Activated CD4-positive, alpha-beta T cell treated with anti-CD3 and anti-CD28 coated beads for 48 hours (primary cell): ENCODE measurements at places on chromosomes 5 and 9.

DNA sequence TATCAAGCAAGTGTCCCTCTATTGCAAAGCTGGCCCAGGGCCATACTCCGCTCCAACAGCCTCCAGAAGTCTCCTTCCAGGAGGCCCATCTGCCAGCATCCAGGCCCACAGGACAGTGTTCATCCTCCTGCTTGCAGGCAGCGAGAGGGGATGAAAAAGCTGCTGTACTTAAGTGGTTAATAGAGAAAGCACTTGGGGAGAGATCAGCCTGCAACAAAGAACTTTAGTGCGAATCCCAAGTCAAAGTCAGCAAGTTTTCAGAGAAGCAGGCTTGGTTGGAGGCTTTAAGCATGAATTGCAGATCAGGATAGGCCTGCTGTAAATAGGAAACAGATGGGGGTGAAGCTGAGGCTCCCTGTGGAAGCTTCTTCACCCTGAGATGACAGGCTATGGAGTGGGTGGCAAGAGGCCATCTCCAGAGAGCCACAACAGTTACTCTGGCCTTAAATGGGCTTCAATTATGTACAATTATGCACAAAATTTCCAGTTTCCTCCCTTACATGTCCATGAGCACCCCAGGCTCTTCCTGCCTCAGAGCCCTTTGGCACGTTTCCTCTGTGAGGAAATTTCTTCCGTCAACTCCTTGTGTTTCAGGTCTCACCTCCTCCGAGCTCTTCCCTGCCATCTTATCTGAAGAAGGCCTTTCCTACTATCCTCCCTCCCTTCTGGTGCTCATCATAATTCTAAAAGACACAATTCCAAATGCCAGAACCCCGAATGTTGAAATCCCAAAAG, 98.0 kb upstream of the NR3C1 start:
- no peak for DNase-seq

- no peak for DNase-seq
Observed at GRCh38 chr5:80318212-80318611, 1.6 kb upstream of the SPZ1 start.

- no peak for DNase-seq
Observed at GRCh38 chr9:6433410-6433809, 20.4 kb downstream of the UHRF2 start.

GRCh38 chr9:92378865-92379560, 25.4 kb downstream of the OGN start:
- no peak for DNase-seq

DNA sequence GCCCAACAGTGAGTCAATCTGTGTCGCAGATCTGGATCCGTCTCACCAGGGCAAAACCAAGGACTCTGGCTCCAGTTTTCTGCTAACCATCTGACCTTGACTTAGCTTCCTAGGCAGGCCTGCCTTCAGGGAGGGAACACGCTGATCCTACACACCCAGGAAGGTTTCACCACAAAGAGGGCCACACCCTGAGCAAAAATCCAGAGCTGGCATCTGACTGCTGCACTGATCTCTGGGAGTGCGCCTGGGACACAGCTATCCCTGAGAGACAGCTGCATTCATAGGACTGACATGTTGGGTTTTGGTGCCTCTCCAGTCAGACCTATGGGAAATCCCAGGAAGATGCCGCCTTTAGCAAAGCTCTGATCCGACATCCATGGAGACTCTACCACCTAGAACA, 47.5 kb downstream of the CDK5RAP2 start:
- no peak for DNase-seq

- no peak for DNase-seq
Observed at GRCh38 chr9:84070590-84070989, 90.0 kb downstream of the RMI1 start.

DNA sequence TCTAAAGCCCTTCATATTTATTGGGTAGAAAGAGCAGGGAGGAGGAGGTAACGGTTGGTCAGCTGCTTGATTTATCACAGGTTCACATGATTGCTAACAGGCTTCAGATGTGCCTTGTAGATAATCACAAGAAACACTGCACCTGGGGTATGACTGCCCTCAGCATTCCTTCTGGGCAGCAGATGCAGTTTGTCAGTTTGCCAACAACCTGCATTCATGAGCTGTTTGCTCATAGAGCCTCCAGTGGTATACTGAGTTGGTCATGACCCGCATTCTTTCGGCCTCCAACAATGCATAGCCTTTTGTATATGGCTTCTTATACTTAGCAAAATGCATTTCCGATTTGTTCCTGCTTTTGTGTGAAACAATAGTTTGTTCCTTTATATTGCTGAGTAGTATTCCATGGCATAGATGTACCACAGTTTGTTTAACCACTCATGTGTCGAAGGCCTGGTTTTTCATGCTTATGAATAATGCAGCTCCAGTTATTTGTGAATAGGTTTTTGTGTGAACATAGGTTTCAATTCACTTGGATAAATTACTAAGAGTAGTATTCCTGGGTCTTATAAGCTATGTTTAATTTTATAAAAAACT, 83.6 kb downstream of the ARHGEF28 start:
- DNase-seq, result no peak

DNA sequence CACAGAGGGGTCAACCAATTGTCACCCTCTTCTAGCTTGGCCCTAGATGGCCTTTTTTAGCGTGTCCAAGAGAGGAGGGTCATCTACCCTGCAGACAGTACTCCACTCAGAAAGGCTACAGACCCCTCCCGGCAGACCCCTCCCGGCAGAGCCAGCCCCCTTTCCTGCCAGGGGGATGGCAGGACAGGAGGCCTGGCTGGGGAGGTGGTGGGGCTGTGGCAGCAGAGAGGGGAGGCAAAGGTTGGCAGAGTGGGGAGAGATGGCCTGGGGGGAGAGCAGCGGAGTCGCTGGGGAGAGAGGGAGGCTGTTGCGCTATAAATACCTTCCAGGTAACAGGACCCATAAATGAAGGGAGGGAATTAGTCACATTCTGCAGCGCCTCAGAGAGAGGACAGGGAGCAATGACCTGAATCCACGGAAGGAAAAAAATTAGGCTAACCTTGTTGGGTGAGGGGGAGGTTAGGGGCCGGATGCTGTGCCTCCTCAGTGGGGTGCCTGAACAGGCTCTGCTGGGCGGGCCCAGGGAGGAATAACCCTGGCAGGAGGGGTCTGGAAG, 32.9 kb upstream of the PSD2 start:
- DNase-seq, result no peak

GRCh38 chr5:174514983-174515394, 209.4 kb upstream of the MSX2 start:
- DNase-seq, result no peak

DNA sequence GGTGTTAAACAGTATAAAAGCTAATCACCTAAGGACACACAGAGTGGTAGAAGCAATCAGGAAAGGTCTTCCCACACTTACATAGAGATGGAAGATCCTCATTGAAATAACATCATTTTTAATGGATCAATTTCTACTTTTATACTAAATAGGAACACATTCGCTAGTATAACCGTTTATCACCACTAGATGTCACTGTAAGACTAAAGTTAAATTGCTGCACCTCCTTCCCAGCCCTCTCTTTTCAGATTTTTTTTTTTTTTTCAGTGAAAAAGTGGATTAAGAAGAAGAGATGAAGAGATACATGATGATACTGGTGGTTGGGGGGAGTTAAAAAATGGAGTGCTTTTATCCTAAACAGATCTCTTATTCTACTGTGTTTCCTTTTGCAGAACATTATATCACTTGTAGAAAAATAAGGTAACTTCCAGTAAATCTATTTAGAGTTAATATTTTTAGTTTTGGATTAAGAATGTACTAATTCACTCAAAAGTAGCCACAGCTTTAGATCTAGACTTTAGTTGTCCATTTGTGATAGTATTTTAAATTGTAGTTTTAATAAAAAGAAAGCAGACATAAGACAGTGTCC, 116.9 kb upstream of the ARRDC3 start:
- DNase-seq, result no peak

GRCh38 chr5:93583768-93584595, 960 bp downstream of the NR2F1 start:
- DNase-seq, result peak; percentile 48

DNA sequence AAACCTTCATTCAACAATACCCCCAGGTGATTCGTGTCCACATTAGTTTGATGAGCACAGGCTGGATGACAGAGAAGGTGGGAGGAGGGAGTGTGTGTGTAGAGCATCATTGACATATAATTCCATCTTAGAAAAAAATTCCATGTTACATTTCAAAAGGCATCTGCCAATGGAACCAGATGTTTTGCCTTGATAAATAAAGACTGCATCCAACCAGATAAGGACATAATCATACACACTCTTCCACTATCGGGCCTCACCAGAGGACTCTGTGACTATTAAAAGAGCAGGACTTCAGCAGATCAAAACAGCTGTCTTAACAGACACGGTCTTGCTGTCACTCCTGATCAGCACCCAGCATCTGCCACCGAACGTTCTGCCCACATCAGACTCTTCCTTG, 96.4 kb upstream of the SPIN1 start:
- DNase-seq, result no peak

DNA sequence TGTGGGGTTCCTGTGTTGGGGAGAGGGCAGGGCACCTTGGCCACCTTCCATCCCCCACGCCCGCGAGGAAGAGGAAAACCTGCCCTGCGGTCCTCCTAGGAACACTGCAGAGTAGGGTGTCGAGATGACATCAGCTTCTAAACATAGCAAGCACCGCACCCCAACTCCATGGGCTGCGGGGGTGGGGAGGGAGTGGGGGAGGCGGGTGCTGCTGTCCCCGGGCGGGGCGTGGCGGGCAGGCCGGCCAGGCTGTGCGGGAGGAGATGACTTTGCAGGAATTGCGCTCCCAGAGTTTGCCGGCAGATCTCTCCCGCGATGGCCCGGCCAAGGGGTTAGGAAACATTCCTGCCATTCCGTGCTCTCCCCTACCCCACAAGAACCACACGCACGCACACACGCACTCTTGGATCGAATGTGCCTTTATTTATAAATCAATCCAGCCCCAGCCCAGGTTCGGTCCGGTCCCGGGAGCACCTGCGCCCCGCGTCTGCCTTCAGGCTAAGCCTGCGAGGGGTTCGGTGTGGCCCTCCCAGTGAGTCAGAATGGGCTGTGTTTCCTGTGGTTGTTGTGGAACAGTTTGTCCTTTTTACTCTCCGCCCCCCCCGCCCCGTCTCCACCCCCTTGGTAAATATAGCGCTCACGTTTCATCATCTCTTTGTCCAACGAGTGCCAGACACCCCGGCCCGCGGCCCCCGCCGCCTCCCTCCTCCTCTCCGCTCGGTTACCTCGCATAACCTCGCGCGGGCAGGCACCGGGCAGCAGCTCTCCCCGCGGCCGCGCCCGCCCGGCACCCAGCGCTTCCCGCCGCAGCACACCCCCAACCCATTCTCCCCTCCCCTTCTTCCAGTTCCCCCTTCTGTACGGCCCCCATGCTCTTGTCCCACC, 5.3 kb upstream of the KLF9 start:
- peak; percentile 90 for DNase-seq

DNA sequence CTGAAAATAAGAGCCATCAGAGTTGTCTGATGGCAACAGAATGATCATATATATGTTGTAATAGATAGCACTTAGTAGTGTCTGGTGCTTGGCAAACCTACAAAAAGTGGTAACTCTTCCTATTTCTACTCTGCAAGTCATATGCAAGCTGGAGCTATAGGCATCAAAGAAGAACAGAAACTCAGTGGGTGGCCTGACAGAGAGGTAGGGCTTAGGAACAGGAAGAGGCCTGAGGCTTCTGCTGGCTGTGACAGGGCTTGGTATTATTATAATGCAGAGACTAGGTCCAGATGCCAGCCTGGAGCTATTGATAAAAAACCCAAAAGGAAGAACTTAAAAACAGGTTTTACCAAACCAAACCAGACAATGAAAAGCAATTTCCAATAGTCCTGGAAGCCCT, 4.4 kb upstream of the DIAPH1 start:
- peak; percentile 51 for DNase-seq

DNA sequence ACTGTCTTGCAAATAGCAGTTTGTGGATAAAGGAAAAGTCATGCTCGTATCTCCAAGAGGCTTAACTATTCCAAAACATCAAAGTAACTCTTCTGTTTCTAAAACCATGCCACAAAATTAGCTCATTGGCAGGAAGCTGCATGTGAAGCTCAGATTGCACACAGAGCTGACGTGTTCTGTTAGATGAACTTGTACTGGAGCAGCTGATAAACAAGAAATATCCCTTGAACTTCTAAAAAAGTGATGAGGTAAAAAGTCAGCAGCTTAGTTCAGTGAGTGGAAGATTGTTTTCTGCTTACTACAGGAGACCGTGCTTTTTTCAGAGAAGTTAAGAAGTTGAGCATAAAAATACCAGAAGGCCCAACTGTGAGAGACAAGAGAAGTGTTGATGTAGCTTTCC, 113.2 kb downstream of the SLC12A2 start:
- no peak for DNase-seq

DNA sequence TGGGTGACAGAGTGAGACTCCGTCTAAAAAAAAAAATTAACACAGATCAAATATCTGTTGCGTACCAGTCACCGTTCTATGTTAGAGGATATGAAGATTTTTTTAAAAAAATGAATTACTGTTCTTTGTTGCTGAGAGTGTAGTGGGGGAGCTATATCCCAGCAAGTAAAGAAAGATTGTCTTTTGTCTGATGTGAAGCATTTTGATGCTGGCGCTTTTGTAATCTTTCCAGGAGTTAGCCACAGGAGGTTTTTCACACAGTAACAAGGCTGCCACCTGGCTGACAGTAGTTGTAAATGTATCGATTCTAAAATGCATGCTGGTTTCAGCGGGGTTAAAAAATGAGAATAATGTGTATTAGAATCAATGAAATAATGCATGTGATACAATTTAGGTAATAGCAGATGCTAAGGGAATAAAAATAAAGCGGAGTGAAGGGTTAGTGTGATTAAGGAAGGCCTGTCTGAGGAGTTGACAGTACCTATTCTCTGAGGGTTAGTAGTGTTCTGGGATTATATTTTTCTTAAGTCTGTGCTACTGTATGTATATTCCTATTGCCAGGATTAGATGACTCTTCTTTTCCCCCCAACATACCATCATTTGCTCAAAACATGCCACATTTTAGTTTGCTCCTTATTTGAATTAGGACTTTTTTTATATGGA, 3.4 kb downstream of the LMNB1 start:
- DNase-seq, result peak; percentile 56

GRCh38 chr9:114691046-114691955, 9.3 kb upstream of the TEX48 start:
- DNase-seq, result peak; percentile 84

DNA sequence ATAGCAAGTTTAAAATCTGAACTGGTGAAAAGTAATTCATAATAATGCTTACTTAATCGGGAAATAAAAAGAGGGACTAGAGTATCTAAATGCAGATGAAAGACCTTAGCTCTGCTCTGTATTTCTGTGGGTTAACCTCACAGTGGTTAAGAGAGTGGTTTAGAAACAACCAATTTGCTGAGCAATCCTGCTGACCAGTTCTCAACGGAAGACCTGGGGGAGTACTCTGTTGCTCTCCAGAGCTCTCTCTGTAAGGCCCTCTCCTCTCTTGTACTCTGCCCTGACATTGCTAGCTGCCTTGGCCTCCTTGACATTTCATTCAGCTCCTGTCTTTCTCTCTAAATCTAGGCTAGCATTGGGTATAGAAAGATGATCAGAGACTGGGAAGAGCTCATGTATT, 1186.6 kb upstream of the SEMA6A start:
- no peak for DNase-seq

DNA sequence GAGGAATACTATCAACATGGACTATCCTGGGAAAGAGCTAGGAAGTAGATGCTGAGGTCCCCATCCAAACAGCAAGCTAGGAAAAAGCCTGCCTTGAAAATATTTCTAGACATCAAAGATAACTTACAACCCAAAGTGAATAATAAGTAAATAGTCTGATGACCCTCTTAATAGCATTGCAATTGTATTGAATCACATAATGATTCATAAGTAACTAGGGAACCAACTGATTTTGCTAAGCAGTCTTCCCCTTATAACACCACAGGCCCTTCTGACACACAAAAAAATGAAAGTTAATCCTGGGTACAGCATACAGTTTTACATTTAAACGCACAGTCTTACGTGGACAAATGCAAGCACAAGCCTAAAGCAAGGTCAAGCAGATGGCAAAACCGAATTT, 199.3 kb downstream of the RFK start:
- no peak for DNase-seq
